Activated naive CD8-positive, alpha-beta T cell treated with anti-CD3 and anti-CD28 coated beads, Interleukin-2, amount 10 ng/mL, durations not matched to agents 7 days and 5 days (primary cell): ENCODE measurements at places on chromosomes 1 and 21. TPM values are rescaled to one million over a fixed set of nuclear protein-coding genes. Genes with fewer than 3 reads are reported as not detected.

CD1D gene
- not detected for total RNA-seq

DNAJC6 gene
- total RNA-seq, result 4.0 TPM

PLA2G5 gene
- total RNA-seq, result not detected

RGS1 gene
- 10.1 TPM for total RNA-seq

ZFYVE9 gene
- 4.5 TPM for total RNA-seq

HPDL gene
- 10.3 TPM for total RNA-seq

GRCh38 chr1:51583532-51583931, 33.4 kb upstream of the OSBPL9 start:
- H3K27ac ChIP-seq, result no peak overlapping the region
- DNase-seq, result no peak
- H3K36me3 ChIP-seq, result peaks cover 2% of the 10 kb centered on the region
- H3K4me1 ChIP-seq, result peaks cover 13% of the 10 kb centered on the region
- H3K4me3 ChIP-seq, result no peak overlapping the region
- H3K27me3 ChIP-seq, result no peaks in the 10 kb centered on the region

DNA sequence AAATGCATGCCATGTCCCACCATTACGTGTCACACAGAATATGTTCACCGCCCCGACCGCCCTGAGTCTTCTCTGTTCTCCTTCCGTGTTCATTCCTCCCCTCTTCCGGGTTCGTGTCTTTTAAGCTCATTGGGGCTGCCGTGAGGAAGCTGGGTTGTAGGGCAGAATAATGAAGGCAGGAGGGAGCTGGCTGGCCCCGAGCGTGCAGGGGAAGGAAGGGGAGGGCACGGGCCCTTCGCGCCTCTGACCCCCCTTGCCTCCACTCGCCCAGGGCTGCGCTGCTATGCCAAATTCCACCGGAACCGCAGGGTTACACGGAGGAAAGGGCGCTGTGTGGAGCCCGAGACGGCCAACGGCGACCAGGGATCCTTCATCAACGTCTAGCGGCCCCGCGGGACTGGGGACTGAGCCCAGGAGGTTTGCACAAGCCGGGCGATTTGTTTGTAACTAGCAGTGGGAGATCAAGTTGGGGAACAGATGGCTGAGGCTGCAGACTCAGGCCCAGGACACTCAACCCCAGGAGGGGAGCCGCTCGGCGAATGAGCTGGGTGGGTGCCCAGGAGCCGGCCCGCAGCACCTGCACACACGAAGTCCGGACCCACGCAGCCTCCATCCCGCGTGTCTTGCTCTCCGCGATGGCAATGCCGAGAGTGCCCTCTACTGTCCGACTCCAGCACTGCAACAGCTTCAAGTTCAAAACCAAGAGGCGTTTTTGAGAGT, 16.5 kb upstream of the AGTRAP start:
- peaks cover 16% of the 10 kb centered on the region for H3K4me1 ChIP-seq
- DNase-seq, result peak; percentile 88
- H3K27ac ChIP-seq, result peak overlapping the region; percentile 90

GRCh38 chr1:160375788-160376524, 9.1 kb downstream of the NHLH1 start:
- peaks cover 7% of the 10 kb centered on the region for H3K27me3 ChIP-seq
- DNase-seq, result no peak

GRCh38 chr1:63157085-63157484, 165.3 kb upstream of the FOXD3 start:
- H3K4me1 ChIP-seq, result no peaks in the 10 kb centered on the region
- peaks cover 2% of the 10 kb centered on the region for H3K27me3 ChIP-seq
- no peaks in the 10 kb centered on the region for H3K36me3 ChIP-seq
- DNase-seq, result no peak

- H3K27ac ChIP-seq, result peak overlapping the region; percentile 94
- H3K4me1 ChIP-seq, result peaks cover 44% of the 10 kb centered on the region
- no peaks in the 10 kb centered on the region for H3K27me3 ChIP-seq
- no peak for DNase-seq
- peaks cover 44% of the 10 kb centered on the region for H3K36me3 ChIP-seq
Measured at GRCh38 chr1:89064632-89065031, 376 bp downstream of the GBP1 start.

- H3K4me3 ChIP-seq, result no peak overlapping the region
- peaks cover 2% of the 10 kb centered on the region for H3K27me3 ChIP-seq
- H3K36me3 ChIP-seq, result no peaks in the 10 kb centered on the region
- no peaks in the 10 kb centered on the region for H3K4me1 ChIP-seq
Measured at GRCh38 chr1:226838456-226838855, 32.0 kb upstream of the PSEN2 start.

- no peaks in the 10 kb centered on the region for H3K4me1 ChIP-seq
- no peak for DNase-seq
- H3K36me3 ChIP-seq, result no peaks in the 10 kb centered on the region
- no peak overlapping the region for H3K27ac ChIP-seq
- no peak overlapping the region for H3K4me3 ChIP-seq
- peaks cover 12% of the 10 kb centered on the region for H3K27me3 ChIP-seq
Measured at GRCh38 chr1:5548266-5548665, 444.0 kb downstream of the NPHP4 start.

DNA sequence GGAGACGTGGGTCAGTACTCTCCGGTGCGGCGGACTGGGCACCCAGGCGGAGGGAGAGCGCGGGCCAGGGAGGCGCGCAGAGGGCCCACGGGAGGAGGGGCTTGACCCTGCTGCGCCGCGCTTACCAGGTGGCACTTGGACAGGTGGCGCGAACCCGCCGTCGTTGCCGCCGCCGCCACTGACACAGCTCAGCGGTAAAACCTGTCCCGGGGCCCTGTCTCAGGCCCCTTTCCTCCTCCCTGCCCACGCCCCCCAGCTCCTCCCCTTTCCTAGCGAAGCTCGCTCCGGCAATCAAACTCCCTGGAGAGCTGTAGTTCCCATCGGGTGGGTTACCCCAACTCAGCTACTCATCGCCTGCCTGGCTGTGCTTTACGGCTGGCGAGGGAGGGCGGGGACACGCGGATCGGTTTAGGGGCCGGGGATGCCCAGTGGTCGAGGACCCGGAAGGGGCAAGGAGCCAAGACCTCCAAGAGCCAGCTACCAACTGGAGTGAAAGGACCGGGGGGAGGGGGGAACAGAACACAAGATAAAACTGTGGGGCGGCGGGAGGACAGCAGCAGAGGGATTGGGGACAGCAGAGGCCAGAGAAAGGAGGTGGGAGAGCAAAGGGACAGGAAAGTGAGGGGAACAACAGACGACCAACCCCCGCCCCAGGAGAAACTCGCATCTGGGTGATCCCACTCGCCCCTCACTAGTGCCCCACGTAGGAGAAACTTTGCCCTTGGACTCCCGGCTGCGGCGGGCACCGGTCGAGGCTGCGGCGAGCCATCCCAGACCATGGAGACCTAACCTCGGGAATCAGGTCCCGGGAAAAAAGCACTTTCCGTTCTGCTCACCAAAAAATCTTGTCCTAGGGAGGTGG, 2.9 kb downstream of the GFI1 start:
- H3K27me3 ChIP-seq, result no peaks in the 10 kb centered on the region
- H3K36me3 ChIP-seq, result peaks cover 32% of the 10 kb centered on the region
- H3K4me1 ChIP-seq, result peaks cover 27% of the 10 kb centered on the region
- H3K27ac ChIP-seq, result peak overlapping the region; percentile 96

DNA sequence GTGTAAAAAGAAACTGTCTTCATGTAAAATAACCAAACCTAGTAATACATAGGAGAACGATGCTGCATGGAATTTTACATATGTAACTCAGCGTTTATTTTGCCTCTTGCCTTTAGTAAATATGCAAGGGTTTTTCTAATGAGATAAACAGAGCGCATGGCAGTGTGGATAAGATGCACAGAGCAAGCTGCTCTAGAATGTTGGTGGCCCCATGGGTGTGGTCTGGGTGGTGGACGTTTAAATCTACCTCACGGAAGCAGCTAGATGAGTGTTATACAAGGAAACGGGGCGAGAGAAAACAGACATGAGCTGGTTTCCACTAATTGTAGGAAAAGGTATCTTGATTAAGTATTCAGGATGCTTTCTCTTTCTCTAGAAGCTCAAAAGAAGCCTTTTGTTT, 205.9 kb downstream of the DSCAM start:
- no peaks in the 10 kb centered on the region for H3K27me3 ChIP-seq
- no peak for DNase-seq
- no peaks in the 10 kb centered on the region for H3K36me3 ChIP-seq
- H3K4me1 ChIP-seq, result no peaks in the 10 kb centered on the region
- H3K4me3 ChIP-seq, result no peak overlapping the region

DNA sequence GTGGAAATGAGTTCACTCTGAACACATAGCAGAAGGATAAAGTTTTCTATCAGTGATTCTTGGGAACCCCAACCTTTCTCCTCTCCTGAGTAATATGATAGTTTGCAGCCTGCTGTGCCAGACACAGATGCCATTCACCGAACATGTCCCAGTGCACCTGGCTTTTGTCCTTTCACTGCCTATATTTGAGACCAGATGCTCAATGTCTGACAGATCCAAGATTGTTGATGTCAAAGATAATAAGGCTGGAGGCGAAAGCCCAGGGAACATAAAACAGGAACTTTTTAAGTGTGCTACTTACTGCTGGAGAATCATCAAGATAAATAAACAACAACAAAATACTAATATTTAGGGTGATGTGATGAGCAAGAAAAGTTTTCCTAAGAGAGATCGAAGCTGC, 139.3 kb downstream of the TIAM1 start:
- no peaks in the 10 kb centered on the region for H3K27me3 ChIP-seq
- H3K4me3 ChIP-seq, result no peak overlapping the region
- no peak for DNase-seq
- H3K27ac ChIP-seq, result no peak overlapping the region

GRCh38 chr1:8422510-8423268, 104.8 kb downstream of the SLC45A1 start:
- no peak overlapping the region for H3K27ac ChIP-seq
- no peak for DNase-seq
- no peak overlapping the region for H3K4me3 ChIP-seq
- H3K27me3 ChIP-seq, result no peaks in the 10 kb centered on the region
- peaks cover 36% of the 10 kb centered on the region for H3K4me1 ChIP-seq

DNA sequence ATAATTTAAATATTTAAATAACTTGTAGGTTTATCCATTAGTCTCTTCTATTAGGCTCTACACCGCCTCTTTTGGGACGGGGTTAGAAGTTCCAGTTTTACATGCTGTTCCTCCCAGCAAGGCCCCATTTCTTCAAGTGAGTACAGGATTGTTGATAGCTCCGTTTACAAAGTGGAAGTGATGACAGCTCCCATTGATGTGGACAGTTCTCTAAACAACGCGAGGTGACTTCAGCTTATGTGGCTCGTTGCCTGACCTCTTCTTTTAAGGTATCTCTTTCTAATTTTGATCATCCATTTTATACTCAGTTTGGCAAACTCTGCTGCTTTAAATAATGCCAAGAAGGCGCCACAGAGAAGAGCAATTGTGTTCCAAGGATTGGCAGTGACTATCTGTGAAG, 49.7 kb downstream of the PACC1 start:
- DNase-seq, result no peak
- no peak overlapping the region for H3K4me3 ChIP-seq
- H3K36me3 ChIP-seq, result peaks cover 29% of the 10 kb centered on the region
- H3K27me3 ChIP-seq, result no peaks in the 10 kb centered on the region

GRCh38 chr1:121458291-121459048, 273.7 kb downstream of the SRGAP2C start:
- peak overlapping the region; percentile 72 for H3K27ac ChIP-seq
- H3K27me3 ChIP-seq, result no peaks in the 10 kb centered on the region
- H3K36me3 ChIP-seq, result peaks cover 7% of the 10 kb centered on the region
- peak overlapping the region; percentile 70 for H3K4me3 ChIP-seq
- DNase-seq, result no peak
